ENCODE measurements at places on chromosomes 16 and 17.

- DNase-seq, result no peak
These were observed 99.9 kb upstream of the GSE1 start for GRCh38 chr16:85513180-85513579.

DNA sequence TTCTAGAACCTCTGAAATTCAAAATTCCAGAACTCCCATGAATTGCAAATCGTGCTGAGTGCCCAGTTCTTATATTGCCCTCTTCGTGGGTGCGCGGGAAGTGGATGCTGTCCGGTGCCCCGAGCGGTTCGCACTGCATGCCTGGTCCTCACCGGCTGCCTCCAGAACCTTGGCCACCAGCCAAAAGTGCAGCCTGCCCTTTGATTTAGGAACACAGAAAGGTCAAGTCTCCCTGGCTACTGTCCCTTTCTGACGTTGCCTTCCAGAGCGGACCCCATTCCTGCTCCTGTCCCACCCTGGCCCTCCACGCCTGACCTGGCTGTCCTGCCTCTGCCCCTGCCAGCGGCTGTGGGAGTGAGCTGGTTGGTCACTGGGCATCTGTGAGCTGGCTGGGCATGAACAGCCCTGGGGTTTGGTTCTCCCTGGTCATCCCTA lies 9.7 kb downstream of the NEUROD2 start:
- no peak for DNase-seq

DNA sequence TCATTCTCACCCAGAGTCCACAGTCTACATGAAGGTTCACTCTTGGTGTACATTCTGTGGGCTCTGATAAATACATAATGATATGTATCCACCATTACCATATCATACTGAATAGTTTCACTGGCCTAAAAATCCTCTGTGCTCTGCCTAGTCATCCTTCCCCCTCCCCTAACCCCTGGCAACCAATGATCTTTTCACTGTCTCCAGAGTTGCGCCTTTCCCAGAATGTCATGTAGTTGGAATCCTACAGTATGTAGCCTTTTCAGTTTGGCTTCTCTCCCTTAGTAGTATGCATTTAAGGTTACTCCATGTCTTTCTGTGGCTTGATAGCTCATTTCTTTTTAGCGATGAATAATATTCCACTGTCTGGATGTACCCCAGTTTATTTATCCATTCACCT lies 101.3 kb downstream of the NOG start:
- no peak for DNase-seq

GRCh38 chr17:18958611-18959010 lies 6.6 kb downstream of the SLC5A10 start:
- DNase-seq, result no peak

GRCh38 chr16:31466381-31466841 lies 5.5 kb upstream of the TGFB1I1 start:
- no peak for DNase-seq

DNA sequence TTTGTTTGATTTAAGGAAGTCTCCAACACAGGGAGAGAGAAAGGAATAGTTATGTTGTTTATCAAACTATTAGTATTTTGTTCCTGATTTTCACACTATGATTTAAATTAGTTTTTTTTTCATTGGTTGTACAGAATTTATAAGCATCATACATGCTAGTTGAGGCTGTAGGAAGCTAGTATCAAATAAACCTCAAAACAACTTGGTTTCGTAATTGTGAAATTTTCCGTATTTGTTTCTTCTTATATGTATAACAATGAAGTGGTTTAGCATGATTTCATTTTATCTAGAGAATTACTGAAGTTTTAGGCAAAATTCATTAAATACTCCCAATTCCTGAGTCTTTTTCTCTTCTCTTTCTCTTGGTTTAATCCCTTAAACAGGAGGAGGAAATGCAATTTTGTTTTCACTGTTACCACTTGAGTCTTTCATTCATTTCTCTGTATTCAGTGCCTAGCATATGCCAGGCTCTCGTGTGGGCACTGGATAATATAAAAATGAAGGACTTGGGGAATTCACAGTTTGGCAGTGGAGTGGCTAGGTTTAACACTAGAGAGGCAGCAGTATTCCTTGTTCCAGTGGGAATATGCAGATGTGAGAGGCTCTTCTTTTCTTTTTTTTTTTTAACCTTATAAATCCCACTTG lies 1.8 kb downstream of the CYLD start:
- no peak for DNase-seq

DNA sequence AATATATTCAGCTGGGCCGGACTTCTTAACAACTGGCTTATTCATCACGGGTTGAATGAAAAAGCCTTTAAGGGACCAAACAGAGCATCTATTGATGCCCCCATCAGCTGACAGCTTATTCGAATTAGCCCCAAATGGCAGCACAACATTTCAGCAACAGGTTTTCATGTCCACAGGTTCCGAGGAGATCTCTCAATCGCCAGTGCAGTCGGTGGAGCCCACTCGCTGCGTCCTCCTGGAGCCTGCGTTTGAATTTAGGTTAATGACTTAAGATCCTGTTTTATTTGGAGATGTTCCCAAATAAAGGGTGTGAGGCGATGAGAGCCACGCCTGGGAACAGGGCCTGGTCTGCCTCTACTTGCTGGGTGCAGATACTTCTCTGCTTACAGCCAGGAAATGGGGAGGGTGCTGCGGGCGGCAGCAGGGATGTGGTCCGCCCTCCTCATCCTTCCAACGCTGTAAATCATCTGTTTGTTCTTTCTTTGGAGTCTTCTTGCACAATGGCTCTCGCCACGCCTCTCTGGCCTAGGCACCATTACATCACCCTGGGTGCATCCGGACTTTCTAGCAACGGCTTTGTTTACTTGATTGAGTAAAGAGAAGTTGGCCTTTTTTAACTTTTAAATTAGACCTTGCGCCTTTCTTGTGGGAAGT lies 22.6 kb downstream of the NDE1 start:
- peak; percentile 59 for DNase-seq

- DNase-seq, result no peak
These were observed 18.6 kb downstream of the DYNLRB2 start for GRCh38 chr16:80559369-80559768.

DNA sequence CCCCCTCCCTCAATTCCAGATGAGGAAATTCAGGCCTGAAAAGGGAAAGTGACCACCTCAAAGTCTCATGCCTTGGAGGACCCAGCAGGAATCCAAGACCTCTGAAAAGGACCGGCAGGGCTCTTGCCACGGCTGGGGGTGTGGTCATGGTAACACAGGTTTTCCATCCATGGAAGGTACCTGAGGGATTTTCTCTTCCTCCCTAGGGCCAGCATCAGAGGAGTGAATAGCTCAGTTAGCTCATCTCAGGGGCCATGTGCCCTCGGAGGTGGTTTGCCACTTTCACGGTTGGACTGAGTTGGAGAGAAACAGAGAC lies 1.3 kb downstream of the CIITA start:
- no peak for DNase-seq

- DNase-seq, result no peak
These were observed 331.5 kb downstream of the CBLN1 start for GRCh38 chr16:48950184-48950583.

GRCh38 chr17:19753661-19754463 lies 5.8 kb upstream of the ALDH3A1 start:
- no peak for DNase-seq

DNA sequence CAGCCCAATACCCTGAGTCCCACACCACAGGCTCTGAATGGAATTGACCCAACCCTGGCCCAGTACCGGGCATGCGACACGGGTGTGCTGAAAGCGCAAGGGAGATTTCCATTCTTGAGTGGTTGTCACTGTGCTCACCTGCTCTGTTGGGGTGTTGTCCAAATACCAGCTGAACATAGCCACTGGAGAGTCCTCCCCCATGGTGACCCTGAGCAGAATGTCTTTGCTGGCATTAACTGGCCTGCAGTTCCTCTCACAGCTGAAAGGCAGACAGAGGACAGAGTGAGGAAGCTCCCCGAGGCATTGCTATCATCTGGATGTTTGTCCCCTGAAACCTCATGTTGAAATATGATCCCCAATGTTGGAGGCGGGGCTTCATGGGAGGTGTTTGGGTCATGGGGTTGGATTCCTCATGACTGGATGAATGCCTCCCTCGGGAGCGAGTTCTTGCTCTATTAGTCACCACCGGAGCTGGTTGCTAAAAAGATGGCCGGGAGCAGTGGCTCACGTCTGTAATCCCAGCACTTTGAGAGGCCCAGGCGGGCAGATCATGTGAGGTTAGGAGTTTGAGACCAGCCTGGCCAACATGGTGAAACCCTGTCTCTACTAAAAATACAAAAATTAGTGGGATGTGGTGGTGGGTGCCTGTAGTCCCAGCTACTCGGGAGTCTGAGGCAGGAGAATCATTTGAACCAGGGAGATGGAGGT lies 57.3 kb upstream of the BCO1 start:
- DNase-seq, result no peak

DNA sequence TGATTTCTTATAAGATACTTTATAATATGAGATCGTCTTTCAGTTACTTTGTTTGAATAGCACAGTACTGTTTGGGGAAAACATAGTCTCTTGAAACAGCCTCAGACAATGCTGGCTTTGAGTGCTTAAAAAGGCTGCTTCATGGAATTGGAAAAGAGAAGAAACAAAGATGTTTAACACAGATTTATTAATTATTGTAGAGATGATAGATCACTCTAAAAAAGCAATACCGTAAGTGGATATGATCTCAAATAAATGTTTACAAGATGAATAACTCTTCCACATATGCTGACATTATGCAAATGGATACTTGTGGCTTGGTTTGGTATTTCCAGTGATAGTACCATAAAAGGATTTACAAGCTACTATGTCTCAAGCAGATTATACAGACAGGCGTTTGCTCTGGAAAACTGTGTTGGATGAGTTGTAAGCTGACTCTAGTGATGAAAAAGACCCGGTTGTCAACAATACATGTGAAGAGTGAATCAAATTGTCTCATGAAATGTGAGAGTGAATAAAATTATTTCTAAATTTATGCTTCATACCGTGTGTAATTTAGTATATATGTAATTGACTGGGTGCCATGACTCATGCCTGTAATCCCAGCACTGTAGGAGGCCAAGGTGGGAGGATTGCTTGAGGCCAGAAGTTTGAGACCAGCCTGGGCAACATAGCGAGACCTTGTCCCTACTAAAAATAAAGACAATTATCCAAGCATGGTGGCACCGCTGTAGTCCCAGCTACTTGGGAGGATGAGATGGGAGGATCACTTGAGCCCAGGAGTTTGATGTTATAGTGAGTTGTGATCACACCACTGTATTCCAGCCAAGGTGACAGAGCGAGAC lies 105.4 kb downstream of the FTO start:
- DNase-seq, result no peak

GRCh38 chr17:68461589-68461988 lies 4.3 kb upstream of the WIPI1 start:
- peak; percentile 59 for DNase-seq

GRCh38 chr17:9788601-9789000 lies 2.8 kb downstream of the DHRS7C start:
- DNase-seq, result no peak

DNA sequence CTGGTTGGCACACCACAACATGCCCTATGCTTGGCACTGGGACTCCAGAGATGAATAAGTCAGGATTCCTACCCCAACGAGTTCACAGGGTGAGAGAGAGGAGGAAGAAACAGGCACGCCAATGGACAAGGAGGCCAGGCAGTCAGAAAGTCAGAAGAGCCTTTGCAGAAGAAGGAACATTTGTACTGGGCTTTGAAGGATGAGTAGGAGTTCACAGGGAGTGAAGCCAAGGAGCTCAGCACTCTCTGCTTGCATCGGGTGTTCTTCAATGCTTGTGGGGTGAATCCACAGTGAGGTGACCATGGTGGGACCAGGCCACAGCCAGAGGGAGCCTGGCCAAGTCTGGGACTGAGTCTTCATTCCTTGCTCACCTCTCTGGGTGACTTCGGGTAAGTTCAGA lies 47.5 kb downstream of the AIPL1 start:
- no peak for DNase-seq

DNA sequence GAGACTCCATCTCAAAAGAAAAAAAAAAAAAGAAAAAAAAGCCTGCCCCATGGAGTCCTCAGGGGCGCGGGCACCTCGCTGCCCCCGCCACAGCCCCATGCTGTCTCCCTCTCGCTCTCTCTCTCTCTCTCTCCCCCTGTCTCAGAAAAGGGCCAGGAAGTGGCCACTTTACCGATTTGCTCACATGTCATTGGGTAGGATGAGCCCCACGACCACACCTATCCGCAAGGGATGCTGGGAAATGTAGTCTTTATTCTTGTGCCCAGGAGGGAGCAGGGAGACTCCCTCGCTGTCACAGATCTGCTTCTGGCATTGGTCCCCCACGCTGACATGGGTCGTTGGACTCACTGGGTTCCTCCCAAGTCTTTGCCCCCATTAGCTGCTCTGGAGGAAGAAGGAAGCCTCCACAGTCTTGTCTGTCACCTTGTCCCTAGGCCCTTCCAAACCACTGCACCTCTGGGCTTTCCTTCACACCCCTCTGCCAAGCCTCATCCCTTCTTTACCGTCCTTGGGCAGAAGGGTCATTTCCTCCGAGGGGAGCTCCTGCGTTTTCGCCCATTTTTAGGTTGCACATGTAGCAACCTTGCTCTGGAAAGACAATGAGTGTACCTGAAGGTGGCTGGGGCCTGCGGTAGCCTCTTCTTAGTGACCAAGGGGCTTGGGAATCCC lies 6.9 kb upstream of the GJD3 start:
- no peak for DNase-seq

All from activated CD4-positive, alpha-beta T cell treated with anti-CD3 and anti-CD28 coated beads, Interleukin-2, amount 50 U/mL, for 48 hours (primary cell).